ENCODE measurements at places on chromosomes 13 and 19.

GRCh38 chr13:30391956-30392680, 30.2 kb upstream of the UBE2L5 start:
- DNase-seq, result no peak

GRCh38 chr13:38981096-38981495, 9.5 kb downstream of the STOML3 start:
- no peak for DNase-seq

GRCh38 chr19:40671404-40671803, 19.0 kb downstream of the NUMBL start:
- DNase-seq, result no peak

- DNase-seq, result no peak
Observed at GRCh38 chr19:39046037-39046821, 13.9 kb upstream of the FBXO27 start.

DNA sequence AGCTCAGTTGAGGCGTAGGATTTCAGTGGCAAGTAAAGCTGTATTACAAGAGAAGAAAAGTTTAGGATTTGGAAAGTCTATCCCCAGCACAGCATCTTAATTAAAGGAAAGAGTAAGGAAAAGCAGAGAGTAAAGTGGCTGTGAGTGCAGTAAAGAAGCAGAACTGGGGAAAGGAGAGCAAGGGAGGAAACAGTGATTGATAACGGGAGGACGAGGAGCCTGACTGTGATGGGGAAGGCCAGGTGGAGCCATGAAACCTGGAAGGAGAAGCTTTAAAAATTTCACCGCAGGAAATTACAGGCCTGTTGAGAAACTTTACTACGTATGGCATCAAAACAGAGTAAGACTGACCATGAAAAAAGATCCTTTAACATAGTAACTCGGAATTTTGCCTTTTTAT, 175.6 kb downstream of the SHISA2 start:
- DNase-seq, result no peak

DNA sequence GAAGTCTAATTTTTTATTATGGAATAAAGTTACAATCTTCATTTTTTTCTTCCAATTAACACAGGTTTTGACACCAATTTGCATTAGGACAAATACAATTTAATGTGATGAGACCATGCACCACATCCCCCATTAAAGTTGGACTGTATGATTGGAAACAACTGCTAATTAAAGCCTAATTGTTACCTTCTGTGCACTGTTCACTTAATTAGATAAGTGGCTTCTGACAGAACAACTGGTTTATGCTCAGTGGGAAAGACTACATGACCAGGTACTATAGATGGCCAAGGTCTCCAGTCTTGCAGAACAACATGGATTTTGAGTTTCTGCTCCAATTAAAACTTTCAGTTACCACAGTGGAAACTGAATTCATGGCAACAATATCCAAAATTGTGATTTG, 198.1 kb downstream of the FGF14 start:
- DNase-seq, result no peak
